ENCODE measurements at places on chromosomes 1 and 21.

GRCh38 chr1:13584876-13585611 is 1.4 kb downstream of the PDPN start:
- peak; percentile 40 for DNase-seq

DNA sequence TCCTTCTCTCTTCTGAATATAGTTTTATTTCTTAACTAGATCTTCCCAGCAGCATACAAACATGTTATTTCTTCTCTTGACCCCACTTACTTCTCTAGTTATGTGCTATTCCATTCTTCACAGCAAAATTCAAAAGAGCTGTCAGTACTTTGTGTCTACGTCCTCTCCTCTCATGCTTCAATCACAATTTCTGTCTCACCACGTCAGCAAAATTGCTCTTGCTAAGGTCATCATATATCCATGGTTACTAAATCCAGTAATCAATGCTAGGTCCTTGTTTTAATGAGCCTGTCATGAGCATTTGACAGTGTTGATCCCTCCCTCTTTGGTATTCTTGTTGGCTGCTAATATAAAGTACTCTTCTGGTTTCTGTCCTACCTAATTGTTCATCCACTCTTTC is 214.2 kb downstream of the DENND1B start:
- no peak for DNase-seq

GRCh38 chr1:56816264-56816663 is 2.9 kb downstream of the FYB2 start:
- no peak for DNase-seq

GRCh38 chr1:93716941-93717368 is 35.3 kb upstream of the BCAR3 start:
- DNase-seq, result no peak
